Type B pancreatic cell (in vitro differentiated cells): ENCODE measurements at places on chromosomes 4 and X. TPM values are rescaled to one million over a fixed set of nuclear protein-coding genes. Genes with fewer than 3 reads are reported as not detected.

DNA sequence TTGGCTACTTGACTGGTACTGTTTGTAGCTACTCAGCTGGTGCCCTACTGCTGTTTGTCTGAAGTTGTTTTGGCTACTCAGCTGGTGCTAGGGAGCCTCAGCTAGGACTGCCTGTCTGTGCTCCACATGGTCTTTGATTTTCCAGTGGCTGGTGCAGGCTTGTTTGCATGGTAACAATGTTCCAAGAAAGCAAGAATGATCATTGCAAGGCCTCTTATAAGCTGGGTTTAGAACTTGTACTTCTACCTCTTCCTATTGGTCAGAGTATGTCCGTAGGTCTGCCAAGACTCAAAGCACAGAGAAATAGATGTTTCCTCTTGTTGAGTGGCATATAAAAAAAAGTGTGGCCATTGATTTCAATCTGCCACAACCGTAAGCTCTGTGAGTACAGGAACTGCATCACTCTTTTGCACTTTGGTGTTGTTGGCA lies 17.6 kb downstream of the NFKB1 start:
- H3K4me1 ChIP-seq: peaks cover 3% of the 10 kb centered on the region
- peaks cover 24% of the 10 kb centered on the region for H3K36me3 ChIP-seq

GRCh38 chr4:103073792-103074438 lies 2.6 kb downstream of the SLC9B2 start:
- no peak overlapping the region for H3K4me3 ChIP-seq
- no peak overlapping the region for H3K27ac ChIP-seq
- H3K36me3 ChIP-seq: peaks cover 2% of the 10 kb centered on the region
- no peak for DNase-seq
- peaks cover 5% of the 10 kb centered on the region for H3K4me1 ChIP-seq

- H3K27ac ChIP-seq: no peak overlapping the region
- no peaks in the 10 kb centered on the region for H3K4me1 ChIP-seq
- no peak for DNase-seq
- H3K36me3 ChIP-seq: peaks cover 35% of the 10 kb centered on the region
Observed at GRCh38 chr4:22473268-22473667, 42.6 kb downstream of the ADGRA3 start.

GRCh38 chr4:25110527-25111329 lies 49.5 kb downstream of the SEPSECS start:
- H3K4me3 ChIP-seq: no peak overlapping the region
- no peaks in the 10 kb centered on the region for H3K36me3 ChIP-seq
- H3K27me3 ChIP-seq: peaks cover 3% of the 10 kb centered on the region
- no peak for DNase-seq

DNA sequence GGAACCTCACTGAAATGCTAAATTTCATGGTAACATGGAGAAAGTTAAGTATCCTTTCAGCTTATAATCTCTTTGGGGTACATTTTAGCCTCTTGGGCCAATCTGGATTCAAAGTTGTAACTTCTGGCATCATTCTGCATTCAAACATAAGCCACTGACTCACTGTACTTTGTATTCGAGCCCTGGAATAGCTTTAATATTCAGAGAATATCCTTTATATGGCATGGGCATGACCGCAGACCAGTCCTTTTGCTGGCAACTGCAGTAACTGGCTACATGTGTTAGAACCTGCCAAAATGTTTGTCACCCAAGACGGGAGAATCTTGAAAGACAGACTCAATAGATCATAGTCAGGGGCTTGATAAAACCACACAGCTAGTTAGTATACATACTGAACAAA lies 3.3 kb downstream of the GASK1B start:
- H3K27me3 ChIP-seq: no peaks in the 10 kb centered on the region
- H3K4me1 ChIP-seq: peaks cover 41% of the 10 kb centered on the region
- H3K4me3 ChIP-seq: peak overlapping the region; percentile 89
- peaks cover 4% of the 10 kb centered on the region for H3K36me3 ChIP-seq

DNA sequence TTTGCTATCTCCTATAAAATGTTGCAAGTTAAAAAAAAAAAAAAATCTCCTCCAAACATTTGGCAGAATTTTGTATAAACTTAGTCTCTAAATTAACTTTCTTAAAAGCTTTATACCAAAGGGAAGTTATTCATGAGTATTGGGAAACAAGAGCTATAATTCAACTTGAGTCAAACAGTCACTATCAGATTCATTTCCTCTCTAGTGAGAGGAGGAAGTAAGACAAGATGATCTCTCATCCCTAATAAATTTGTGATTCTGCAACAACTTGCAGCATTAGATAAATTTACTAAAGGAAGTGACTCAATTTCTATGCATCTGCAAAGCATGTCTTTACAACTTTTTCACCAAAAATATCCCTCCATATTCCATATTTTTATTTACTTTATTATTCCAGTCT lies 135.4 kb upstream of the GNPDA2 start:
- H3K27me3 ChIP-seq: peaks cover 9% of the 10 kb centered on the region
- peaks cover 5% of the 10 kb centered on the region for H3K4me1 ChIP-seq
- H3K36me3 ChIP-seq: no peaks in the 10 kb centered on the region
- H3K4me3 ChIP-seq: no peak overlapping the region

GRCh38 chrX:48720577-48721250 lies 24.2 kb downstream of the SUV39H1 start:
- no peak overlapping the region for H3K4me3 ChIP-seq
- H3K4me1 ChIP-seq: no peaks in the 10 kb centered on the region
- no peak overlapping the region for H3K27ac ChIP-seq

GRCh38 chrX:64198036-64198435 lies 7.5 kb downstream of the AMER1 start:
- H3K4me3 ChIP-seq: no peak overlapping the region
- DNase-seq: no peak
- H3K36me3 ChIP-seq: peaks cover 3% of the 10 kb centered on the region
- H3K27ac ChIP-seq: no peak overlapping the region
- H3K4me1 ChIP-seq: peaks cover 6% of the 10 kb centered on the region
- H3K27me3 ChIP-seq: no peaks in the 10 kb centered on the region

DNA sequence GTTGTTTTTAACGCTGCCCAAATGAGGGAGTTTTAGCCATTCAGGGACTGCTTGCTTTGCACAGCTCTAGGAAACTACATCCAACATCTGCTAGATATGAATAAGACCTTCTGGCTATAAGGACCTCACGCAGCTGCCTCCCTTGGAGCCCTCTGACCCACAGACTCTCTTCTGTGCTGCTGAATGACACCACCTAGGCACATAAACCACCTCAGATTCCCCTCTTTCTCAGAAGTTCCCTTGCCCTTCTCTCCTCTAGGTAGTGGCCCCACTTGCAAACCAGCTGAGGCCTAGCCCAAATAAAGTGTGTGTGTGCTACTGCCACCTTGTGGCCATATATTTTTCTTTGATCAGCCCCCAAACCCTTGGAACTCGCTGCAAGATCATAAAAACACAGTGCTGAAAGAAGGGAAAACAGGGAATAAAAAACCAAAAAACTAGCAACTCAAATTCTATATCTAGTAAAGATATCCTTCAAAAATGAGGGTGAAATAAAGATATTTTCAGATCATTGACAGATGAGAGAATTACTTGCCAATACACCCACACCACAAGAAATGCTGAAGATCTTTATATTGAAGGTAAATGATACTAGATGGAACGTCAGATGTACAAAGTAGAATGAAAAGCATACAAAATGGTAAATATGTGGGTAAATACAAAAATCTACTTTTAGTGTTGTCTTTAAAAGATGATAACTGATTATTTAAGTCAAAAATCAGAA lies 265.9 kb downstream of the ADAMTS3 start:
- no peak overlapping the region for H3K27ac ChIP-seq
- peaks cover 4% of the 10 kb centered on the region for H3K4me1 ChIP-seq
- no peak overlapping the region for H3K4me3 ChIP-seq
- no peak for DNase-seq

TCEAL6 gene
- total RNA-seq: not detected in 2 replicates

REPS2 gene
- 1.6 and 2.9 TPM in 2 replicates for total RNA-seq

ARR3 gene
- not detected in 2 replicates for total RNA-seq

CLTRN gene
- 1.6 and 3.9 TPM in 2 replicates for total RNA-seq

ESX1 gene
- 0.19 TPM in 1 of 2 replicates, not detected in the other for total RNA-seq

MCF2 gene
- 0.22 and 0.50 TPM in 2 replicates for total RNA-seq

PLP1 gene
- total RNA-seq: 0.64 and 55.3 TPM in 2 replicates
